ENCODE measurements at places on chromosomes 3 and 15.

- no peak for DNase-seq
Measured at GRCh38 chr15:76233921-76234320, 77.3 kb downstream of the ETFA start.

GRCh38 chr3:151269631-151270030 lies 8.7 kb downstream of the P2RY14 start:
- DNase-seq = no peak

GRCh38 chr15:79208179-79208578 lies 74.3 kb upstream of the ANKRD34C start:
- no peak for DNase-seq

DNA sequence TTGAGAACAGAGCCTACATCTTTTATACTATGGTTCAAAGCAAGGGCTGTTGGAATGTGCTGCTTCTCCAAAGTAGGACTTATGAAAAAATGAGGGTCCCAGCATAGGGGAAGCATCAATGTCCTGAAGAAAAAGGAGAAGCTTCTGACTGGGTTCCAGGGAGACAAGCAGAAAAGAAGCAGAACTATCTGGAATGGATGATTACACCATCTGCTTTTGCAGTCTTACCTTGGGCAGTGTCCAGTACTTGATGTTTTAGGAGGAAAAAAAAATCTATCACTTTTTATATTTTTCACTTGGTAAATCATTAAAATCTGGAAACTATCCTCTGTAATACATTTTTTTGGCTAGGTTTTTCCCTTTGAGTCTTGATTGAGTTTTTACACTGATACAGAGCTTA lies 57.9 kb upstream of the DPH6 start:
- no peak for DNase-seq

DNA sequence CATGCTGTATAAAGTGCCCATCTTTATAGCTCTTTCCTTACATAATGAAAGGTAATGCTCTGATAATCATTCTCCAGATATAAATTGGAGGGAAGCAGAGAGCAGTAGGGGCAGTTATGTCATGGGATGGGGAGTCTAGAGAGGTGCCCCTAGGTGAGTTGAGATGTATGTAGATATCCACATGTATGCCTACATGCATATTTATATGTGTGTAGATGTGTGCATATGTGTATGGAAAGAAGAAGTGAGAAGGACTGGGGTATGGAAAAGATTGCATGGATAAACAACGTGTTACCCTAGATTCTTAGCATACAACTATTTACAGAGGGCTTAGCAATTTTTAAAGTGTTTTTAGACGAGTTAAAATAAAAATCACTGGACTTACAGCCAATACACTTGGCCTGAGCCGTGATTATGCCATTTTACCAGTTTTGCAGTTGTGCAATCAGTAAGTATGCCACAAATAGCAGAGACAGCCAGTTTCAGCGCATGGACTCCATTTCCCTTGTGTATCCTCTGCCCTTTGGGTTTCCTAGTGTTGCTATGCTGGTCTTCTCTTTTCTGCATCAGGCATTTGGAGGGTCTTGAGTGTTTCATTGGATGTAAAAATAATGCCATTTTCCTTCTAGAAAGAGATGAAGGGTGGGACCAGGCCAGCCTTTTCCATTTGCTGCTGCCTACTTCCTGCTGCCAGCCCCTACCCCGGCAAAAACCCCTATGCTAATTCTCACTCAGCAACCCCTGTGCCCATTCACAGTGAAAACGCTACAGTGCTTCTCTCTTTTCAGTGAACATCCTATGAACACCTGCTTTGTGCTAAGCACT lies 199.4 kb upstream of the NR2E3 start:
- no peak for DNase-seq

DNA sequence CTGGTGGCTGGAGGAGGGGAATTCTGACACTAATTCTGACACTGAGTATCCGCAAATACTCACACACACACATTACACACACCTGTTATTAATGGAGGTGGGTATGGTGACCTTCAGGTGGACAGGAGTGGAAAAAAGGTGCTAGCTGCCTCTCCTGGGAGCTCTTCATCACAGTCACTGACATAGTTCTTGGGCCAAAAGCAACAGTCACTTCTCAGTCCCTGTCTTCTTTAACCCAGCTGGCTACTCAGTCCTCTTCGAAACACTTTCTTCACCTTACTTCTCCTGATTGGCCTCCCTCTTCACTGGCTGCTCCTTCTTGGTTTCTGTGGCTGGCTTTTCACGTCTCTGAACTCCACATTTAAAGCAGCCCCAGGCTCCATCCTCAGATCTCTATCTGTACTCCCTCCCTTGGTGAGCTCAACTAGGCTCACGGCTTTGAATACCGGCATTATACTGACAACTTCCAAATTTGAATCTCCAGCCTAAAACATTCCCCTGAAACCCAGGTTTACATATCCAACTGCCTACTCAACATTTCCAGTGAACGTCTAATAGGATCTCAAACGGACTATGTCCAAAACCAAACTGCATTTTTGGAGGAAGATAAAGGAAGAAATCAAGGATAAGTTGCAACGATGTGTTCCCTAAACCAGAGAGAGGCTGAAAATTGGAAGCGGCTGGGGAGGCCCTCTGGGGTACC lies 53.2 kb upstream of the HEG1 start:
- DNase-seq = no peak

- no peak for DNase-seq
Measured at GRCh38 chr3:107975529-107976201, 115.2 kb downstream of the CD47 start.

DNA sequence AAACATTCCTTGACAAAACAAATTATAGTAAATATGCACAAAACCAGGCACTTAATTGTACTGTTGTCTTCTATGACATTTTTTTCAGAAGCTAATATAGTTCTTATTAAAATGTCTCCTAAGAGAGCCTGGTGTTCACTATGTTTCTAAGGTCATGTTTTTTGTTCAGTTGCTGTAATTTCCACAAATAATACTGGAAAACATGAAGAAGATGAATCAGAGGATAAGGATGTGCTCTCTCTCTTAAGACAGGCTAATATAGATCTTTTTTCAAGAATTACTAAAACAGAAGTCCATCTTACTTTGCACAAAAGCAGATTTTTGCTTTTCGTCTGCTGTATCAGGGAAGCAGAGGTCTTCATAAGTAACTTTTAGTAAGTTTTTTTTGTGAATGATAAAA lies 823.0 kb upstream of the NECTIN3 start:
- no peak for DNase-seq

- DNase-seq = no peak
Measured at GRCh38 chr3:155661760-155662159, 83.1 kb downstream of the PLCH1 start.

- DNase-seq = no peak
Measured at GRCh38 chr3:13420045-13420830, at the start of gene NUP210. TSS of gene NUP210 (minus strand) at chr3:13420322. CDS start at chr3:13420226, 96 bp downstream.

DNA sequence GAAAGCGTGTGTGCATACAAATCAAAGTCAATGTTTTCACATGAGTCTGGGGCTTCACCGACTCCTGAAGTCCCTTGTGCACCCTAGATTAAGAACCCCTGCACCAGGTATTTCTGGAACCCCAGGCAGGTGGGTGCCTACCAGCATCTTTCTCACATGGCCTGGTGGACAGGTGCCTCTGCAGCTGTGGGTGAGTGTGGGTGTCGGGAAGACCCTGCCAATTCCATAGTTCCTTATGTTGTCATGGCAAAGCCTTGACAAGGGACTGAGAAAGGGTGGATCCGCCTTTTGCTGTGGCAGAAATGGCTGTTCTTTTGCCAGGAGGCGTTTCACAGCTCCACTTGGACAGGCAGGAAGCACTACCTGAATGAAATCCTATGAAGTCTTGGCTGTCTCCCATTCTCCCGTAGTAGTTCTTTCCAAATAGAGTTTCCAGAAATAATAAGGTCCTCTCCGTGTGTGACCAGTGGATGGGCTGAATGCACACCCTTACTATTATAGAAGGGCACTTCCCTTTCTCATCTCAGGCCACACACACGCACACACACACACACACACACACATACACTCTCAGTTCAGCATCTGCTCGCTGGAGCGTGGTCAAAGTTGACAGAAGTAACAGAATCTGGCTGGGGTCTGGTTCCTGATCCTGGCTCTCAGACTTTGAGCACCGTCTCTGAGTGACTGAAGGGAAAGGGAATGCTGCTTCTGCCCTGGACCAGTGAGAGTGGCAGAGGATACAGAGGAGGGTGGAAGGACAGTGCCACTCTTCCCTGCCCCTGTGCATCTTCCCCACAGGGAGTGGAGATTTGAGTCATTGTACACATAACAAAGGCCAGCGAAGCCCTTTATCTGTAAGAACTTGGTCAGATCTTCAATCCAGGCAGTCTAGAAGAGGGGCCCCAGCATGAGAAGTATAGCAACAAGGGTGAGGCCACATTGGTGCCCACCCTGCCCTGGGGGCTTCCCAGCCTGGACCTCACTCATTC lies 38.7 kb downstream of the PDIA5 start:
- DNase-seq = no peak

- DNase-seq = no peak
Measured at GRCh38 chr3:105798381-105798934, 70.4 kb downstream of the CBLB start.

GRCh38 chr3:128464702-128465101 lies 2.0 kb downstream of the DNAJB8 start:
- no peak for DNase-seq

DNA sequence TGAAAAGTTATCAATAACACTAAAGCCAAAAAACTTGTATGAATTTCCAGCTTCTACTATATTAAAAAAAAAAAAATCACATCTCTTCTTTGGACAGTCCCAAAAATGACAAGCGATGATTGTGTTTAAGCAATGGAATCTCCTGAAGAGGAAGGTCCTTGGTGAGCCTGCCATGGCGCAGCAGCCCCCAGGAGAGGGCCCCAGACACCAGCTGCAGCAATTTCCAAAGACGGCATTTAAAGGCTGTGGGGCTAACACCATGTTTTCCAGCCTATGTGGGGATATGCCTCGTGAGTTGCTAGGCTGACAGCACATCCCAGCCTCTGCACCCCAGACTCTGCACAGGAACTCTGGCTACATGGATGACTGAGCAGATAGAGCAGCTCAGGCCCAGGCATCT lies 14.7 kb downstream of the SKIC8 start:
- no peak for DNase-seq

GRCh38 chr3:179750720-179751328 lies 98.0 kb downstream of the USP13 start:
- peak; percentile 8 for DNase-seq

GRCh38 chr3:54171509-54171908 lies 49.2 kb downstream of the CACNA2D3 start:
- no peak for DNase-seq

- DNase-seq = no peak
Measured at GRCh38 chr3:124628863-124629262, 101.4 kb upstream of the UMPS start.

DNA sequence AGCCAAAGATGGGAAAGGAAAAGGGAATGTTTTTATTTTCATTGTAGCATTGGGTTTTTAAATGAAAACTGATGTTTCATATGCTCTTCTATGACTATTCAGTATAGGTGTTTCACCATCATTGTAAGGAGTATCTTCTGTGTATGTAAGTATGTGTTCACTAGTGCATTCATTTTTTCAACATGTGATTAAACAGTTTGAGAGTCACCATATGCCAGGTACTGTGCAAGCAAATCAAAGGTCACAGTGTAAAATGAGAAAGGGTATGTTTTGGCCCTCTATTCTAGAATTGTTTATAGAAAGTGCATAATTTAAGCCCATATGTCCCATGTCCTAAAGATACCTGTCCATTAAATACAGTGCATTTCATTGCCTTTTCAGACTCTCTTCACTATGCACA lies 207.2 kb downstream of the ZBTB20 start:
- DNase-seq = no peak

GRCh38 chr3:137767538-137768360 lies 3.6 kb downstream of the SOX14 start:
- no peak for DNase-seq

- no peak for DNase-seq
Measured at GRCh38 chr15:27993996-27994780, 104.9 kb downstream of the OCA2 start.

GRCh38 chr15:99306694-99307338 lies 55.5 kb downstream of the LRRC28 start:
- DNase-seq = no peak

- no peak for DNase-seq
Measured at GRCh38 chr15:28106294-28107110, 7.4 kb upstream of the OCA2 start.

DNA sequence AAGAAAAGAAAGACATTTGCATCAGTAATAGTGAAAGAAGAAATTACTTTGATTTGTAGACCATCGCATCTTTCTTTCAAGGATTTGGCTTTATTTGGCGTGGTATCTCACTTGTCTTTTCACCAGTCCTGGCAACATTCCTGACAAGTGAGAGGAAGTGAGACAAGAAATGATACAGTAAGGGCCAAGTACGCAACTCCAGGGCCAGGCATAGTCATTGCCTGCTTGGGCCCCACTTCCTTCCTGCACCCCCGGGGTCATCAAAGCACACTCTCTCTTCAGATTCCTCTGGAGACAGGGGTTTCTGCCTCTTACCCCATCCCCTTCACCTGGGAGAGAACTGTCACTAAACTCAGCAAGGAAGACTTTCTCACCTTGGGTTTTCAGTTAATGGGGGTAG lies 55.1 kb downstream of the CD47 start:
- DNase-seq = no peak

DNA sequence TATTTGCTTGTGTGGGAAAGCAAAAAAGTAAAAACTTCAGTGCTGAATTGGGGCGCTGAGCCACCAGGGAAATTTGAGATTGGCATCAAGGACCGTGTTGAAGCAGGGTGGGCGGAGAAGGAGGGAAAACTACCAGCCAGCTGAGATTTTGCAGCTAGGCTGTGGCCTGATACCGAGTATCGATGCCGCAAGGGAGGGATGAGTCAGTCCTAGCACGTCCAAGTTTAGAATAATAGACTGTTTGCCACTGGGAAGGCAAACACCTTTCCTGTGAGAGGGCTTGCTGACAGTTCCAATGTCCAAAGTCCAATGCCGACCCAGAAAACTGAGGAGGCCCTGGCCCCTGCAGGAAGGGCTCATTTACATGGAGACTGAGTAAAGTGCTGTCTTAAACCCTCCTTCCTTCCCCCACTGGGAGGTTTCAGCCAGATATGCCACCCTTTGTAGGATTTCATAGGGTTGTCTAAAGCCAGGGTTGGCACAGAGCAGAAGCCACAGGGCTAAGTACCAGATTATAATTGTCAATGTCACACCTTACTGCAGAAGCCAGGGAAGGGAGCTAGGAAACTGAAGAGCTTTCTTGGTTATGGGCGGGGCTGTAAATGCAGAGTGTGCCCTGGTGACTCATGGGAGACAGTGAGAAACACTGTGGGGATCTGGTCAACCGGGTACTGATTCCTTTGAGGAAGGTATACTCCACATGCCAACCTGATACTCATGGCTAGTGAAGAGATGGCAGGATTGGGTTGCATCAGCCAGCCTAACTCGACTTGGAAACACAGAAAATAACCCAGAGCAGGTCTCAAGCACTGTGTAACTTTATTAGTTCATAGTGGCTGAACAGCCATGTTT lies 28.4 kb upstream of the PIK3CB start:
- no peak for DNase-seq

- DNase-seq = no peak
Measured at GRCh38 chr3:158763421-158763820, 31.2 kb upstream of the RARRES1 start.
